ENCODE measurements at places on chromosomes 16 and 17.
A peak's percentile ranks its signal among the peaks of the same experiment; 100 is the strongest.

DNA sequence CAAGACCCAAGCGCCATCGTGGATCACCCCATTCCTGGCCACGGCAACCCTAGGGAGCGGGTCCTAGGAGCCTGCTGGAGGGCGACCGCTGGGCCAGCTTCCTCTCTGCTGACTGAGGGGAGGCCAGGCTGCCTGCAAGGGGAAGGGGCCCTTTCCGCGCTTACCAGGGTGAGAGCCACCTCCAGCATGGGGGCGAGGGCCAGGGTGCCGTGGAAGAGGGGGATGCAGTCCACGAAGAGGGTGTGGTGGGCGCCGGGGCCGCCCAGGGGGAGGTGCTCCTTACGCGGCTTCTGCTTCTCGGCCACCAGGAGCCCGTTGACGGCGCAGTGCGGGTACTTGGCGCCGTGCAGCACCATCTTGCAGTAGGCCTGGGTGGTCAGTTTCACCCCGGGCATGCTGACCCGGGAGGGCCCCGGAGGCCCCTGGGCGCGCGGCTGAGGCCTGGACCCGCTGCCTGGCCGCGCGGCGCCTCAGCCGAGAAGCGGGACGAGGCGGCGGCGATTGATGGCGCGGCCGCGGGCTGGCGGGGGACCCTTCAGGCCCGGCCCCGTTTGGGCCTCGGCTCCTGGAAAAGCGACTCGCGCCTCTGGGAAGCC is 345 bp downstream of the EMC8 start:
- DNase-seq: peak; percentile 17

- DNase-seq: no peak
Measured at GRCh38 chr17:4738136-4739121, 1.2 kb upstream of the ZMYND15 start.

DNA sequence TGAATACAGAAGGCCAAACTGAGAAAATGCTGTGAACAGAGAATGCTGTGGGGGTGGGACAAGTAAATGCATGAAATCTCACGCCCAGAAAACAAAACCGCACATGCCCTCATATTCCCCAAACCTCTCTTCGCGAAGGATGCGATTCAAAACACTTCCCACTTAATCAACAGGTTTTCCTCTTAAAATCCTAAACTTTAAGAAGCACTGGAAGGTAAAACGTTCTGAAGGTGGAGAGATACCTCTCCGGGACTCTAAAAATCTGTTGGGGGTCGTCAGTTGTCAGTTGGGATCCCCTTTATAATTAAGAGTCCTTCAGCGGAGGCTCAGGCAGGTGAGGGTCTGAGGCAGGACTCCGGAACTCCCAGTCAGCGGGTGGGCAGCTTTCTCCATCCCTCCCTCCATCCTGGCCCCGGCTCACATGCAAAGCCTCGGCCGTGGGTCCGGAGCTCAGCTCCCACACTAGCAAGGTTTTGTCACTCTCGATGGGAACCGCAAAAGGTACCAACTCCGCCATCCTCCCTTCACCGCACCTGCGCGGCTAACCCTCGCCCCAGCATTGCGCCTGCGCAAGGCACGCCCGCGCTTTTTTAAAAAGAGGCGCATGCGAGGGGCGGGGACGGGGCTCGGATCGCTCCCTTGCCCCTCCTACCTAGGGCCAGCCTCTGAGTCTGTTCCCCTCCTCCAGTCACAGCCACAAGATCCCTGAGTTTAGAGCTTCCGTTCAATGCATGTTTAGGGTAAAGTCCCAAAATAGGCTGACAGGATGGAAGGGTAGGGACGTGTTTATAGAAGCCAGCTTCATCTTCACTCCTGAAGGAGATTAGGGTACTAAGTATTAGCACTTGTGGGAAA is at the start of gene RDM1:
Gene RDM1, minus strand, starts transcription at position 563 of the 855 bp plus-strand sequence. Its CDS starts 46 bp downstream, at position 517.
- DNase-seq: peak; percentile 86

- DNase-seq: no peak
Measured at GRCh38 chr17:81394377-81394920, 808 bp upstream of the BAHCC1 start.

DNA sequence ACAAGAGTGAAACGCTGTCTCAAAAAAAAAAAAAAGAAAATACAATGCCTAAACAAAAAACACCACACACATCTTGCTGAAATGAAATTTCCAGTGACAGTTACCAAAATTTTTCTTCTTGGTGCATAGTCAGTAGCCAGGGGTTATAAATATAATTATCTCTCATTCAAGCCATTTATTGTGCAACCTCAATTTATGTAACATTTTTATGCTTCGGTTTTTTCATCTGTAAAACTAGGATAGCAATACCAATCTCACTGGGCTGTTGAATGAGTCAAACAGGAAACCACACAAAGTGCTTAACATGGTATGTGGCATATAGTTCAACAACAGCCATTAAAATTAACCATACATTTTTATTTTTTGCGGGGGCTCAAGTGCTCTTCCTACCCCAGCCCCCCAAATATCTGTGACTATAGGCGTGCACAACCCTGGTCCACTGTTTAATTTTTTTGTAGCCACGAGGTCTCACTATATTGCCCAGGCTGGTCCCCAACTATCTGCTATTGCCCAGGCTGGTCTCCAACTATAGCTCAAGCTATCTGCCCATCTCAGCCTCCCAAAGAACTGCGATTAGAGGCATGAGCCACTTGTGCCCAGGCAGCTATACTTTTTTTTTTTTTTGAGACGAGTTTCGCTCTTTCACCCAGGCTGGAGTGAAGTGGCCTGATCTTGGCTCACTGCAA is 2.6 kb downstream of the COG4 start:
- no peak for DNase-seq

- DNase-seq: no peak
Measured at GRCh38 chr17:78890498-78890897, 12.5 kb downstream of the CEP295NL start.

DNA sequence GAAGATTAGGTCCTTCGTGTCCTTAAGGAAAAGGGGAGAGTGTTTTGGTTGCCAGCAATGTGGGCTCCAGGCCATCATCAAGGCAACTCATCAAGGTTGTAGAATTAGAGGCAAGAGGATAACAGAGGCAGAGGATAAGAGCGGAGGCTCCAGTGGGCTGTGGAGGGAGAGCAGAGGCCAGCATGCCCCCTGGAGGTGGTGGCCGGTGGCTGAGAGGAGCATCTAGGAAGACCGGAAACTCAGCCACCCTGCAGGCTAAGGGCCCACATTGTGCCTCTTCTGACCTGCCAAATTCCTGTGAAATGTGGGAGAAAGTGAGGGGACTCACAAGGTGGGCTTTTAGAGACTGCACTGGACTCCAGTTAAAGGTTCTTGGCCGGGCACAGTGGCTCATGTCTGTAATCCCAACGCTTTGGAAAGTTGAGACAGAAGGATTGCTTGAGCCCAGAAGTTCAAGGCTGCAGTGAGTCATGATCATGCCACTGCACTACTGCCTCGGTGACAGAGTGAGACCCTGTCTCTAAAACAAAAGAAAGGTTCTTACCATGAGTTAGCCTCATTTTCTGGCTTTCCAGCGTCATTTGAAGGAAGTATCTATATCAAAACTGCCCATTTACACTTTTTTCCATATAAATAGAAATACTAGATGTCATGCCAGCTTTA is 62.7 kb upstream of the ADORA2B start:
- no peak for DNase-seq

DNA sequence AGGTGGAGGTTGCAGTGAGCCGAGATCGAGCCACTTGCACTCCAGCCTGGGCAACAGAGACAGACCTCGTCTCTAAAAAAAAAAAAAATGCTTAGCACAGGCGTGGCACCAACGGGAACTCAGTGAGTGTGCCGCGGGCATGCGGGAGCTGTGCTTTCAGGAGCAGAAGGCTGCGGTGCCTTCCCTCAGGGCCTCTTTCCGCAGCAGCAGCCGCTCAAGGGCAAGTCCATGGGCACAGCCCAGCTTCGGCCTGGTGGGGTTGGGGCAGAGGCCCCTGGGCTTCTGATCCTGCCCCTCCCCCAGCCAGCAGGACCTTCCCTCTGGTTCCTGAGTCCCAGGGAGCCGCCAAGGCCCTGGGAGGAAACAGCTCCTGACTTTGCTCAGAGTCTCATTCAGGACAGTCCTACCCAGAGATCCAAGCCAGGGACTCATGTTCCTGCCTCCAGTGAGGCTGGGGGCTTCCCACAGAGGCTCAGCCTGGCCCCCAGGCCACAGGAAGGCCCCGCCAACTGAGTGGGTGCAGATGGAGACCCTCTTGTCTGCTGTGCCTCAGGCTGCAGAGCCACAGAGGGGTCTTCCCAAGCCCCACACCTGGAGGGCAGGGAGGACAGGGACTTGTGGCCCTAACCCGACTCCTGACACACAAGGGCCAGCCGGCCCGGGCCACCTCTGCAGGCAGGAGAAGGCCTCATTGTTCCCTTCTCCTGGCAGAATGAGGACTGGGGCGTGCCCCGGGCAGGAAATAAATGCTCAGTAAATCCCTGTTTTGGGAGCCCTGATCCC is 3.3 kb upstream of the ZG16B start:
- DNase-seq: no peak

GRCh38 chr17:41663451-41664171 is 25.1 kb upstream of the EIF1 start:
- no peak for DNase-seq

DNA sequence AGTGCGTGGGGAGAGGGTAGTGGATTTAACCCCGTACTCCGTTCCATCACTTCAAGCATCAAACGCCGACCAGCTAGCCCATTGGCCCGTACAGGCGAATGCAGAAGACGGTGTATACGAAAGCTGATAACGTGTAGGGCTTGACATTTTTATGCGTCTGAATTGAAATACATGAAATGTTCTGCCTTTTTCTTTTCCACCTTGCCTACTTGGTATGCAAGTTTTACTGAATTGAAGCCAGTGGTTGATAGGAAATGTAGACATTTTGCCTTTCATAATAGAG is 834 bp upstream of the STAT3 start:
- DNase-seq: no peak

- DNase-seq: no peak
Measured at GRCh38 chr17:83080579-83080857, 1.1 kb downstream of the METRNL start.

- no peak for DNase-seq
Measured at GRCh38 chr16:13401641-13402040, 500.2 kb downstream of the SHISA9 start.

GRCh38 chr16:52318302-52319009 is 228.5 kb downstream of the TOX3 start:
- no peak for DNase-seq

GRCh38 chr17:14498812-14499211 is 197.9 kb downstream of the HS3ST3B1 start:
- DNase-seq: no peak

DNA sequence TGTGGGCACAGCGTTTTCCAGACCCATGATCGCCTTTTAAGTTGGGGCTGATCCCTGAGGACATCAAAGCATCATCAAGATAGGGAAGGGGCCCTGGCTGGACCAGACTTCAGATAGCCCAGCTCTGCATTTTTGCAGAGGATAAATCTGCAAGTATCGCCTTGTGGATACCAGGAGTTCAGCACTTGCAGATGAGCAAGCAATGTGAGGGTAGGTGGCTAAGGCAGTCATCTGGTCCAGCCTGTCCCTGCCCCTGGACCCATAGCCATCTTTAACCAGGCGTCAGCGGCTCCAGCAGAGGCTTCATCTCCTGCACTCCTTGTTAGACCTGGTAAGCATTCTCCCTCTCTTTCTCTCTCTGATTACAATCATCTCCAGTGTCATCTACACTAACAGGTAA is 9.0 kb upstream of the MRPS23 start:
- no peak for DNase-seq

DNA sequence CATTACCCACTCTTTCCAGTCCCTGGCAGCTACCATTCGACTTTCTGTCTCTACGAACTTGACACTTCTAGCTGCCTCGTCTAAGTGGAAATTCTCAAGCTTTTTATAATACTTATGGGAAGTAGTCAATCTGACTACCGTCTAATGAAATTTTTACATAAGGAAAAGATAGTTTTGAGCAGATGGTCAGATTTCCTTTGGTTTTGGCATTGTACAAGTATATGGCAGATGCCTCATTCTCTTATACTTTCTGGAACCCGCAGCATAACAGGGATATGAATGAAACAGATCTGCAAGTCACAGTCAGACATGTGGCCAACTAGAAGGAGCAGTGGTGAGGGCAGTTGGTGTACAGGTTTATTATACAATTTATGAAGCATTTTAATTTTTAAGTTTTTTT is 146.0 kb downstream of the PITPNC1 start:
- no peak for DNase-seq

GRCh38 chr16:13245713-13246377 is 344.4 kb downstream of the SHISA9 start:
- DNase-seq: no peak

GRCh38 chr16:89842471-89843408 is 14.5 kb downstream of the SPIRE2 start:
- peak; percentile 69 for DNase-seq

DNA sequence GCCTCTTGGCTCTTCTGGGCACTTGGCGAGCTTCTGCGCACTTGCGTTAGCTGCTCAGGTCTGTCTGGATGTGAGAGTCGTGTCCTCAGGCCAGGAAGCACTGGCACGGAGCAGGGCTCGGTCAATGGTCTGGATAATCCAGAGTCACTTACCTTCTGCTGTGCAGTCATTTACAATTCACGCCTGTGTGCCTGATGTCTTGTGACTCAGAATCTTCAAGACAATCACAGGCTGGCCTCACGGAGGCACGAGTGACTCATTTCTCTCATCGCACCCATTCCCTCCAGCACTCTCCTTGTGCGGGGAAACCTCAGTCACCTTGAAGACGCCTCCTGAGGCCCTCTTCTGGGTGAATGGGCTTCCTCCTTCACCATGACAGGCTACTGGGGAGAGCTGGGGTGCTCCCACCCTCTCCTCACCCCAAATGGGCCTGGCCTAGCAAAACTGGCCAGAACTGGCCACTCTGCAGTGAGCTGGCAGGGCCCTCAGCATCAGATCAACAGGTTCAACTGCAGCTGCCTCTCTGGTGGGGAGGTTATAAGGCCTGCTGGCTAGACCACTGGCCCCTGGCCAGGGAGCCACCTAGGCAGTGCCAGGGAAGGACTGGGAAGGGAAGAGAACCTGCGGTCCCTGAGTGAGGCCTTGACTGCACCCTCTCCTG is 1.9 kb upstream of the CAPN15 start:
- DNase-seq: no peak

GRCh38 chr17:49779739-49780231 is 8.7 kb upstream of the KAT7 start:
- DNase-seq: peak; percentile 46

DNA sequence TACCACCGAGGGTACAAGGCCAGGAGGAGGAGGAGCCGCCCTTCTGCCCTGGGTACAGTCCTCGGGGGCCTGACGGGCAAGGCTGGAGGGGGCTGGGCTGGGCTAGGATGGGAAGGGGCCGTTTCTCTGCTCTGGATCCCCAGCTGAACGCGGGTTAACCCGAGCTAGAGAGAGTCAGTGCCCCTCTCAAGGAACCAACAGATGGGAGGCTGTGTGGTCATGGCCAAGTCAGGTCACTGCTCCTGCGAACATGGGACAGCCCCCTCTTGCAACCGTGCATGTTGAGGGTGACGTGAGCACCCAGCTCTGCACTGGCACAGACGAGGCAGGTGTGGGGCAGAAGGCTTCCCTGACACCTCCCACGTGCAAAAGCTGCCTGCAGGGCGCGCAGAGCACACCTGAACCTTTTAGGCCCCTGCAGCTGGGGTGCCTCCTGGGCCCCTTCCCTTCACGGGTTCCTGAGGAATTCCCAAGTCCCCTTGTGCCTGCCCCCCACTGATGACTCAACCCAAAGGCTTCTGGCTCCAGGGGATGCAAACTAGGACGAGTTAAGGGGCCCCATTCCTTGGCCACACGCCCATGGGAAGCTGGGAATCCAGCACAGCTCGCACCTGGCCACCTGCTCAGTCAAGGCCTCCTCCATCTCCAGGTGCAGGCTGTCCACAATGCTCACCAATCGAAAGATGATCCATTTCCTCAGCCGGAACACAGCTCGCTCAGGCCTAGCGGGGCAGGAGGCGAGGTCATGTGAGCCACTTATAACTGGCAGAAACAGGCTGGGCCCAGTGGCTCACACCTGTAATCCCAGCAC is 6.3 kb downstream of the MYBBP1A start:
- DNase-seq: no peak

GRCh38 chr16:70684146-70685060 is 1.4 kb downstream of the MTSS2 start:
- no peak for DNase-seq

All from renal pelvis (tissue), 12 donors.